Smooth muscle cell of the coronary artery (primary cell): ENCODE measurements at places on chromosomes 16 and 17. TPM values are rescaled to one million over a fixed set of nuclear protein-coding genes. Genes with fewer than 3 reads are reported as not detected.

The TRAP1 gene
- total RNA-seq = 72.4 and 79.3 TPM in 2 replicates

The CCDC144A gene
- 2.3 and 12.0 TPM in 2 replicates for total RNA-seq

The GCGR gene
- not detected in 2 replicates for total RNA-seq

The SPHK1 gene
- 23.4 and 80.7 TPM in 2 replicates for total RNA-seq

The CDR2L gene
- total RNA-seq = 5.4 and 14.8 TPM in 2 replicates
